ENCODE measurements at places on chromosomes 7 and 10. TPM values are rescaled to one million over a fixed set of nuclear protein-coding genes. Genes with fewer than 3 reads are reported as not detected.

PRLHR gene
- total RNA-seq = not detected

PNLIPRP1 gene
- 0.66 TPM for total RNA-seq

HHEX gene
- 6.7 TPM for total RNA-seq

PON3 gene
- 3.1 TPM for total RNA-seq

NRAP gene
- total RNA-seq = not detected

CPED1 gene
- 32.1 TPM for total RNA-seq

NUTM2E gene
- total RNA-seq = 0.21 TPM

ZNF503 gene
- 10.3 TPM for total RNA-seq
